ENCODE measurements at places on chromosomes 4 and X.

DNA sequence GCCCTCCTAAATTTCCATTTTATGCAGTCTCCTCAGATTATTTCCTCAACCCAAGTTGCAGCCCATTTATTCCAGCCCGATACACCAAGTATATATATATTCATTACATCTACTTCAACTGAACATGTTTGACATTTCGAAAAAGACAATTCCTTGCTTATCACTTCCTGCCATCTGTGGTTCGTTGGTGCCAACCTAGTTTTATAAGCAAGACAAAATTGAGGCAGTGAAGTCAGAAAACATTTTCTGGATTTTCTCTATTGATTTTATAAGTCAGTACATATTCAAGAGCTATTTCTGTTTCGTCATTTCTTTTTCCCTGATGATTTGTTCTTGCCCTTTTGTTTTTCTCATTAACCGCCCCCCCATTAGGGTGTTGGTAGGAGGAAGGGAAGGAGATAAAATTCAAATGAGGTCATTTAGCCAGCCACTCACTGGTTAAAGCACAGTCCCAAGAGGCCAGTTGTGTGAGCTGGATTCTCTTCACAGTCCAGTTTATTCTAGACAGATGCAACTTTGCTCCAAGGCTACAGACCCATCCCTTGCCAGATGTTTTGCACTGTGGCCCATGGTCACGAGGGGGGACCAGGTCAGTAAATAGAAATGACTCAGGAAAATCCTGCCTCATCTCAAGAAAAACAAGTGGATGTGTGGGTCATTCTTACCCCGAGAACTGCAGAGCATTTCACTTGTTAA is 20.3 kb upstream of the VEGFD start:
- DNase-seq = no peak

GRCh38 chrX:139156356-139156755 is 374.2 kb upstream of the F9 start:
- no peak for DNase-seq

DNA sequence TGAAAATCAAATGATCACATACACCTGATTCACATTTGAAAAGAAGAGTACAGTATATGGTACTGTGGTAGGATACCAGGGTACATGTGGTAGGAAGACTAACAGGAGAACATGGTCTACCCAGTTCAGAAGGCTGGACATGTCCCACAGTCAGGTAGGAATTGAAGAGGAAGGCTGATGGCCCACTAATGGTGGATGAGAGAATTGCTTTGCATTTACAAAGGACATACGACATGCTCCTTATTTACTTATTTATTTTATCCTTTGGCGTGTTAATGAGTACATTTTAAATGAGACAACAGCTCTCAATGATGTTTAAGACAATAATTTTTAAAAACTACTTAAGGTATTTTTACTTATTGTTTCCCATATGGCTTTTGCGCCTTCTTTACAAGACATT is 106.7 kb upstream of the BMP2K start:
- no peak for DNase-seq

DNA sequence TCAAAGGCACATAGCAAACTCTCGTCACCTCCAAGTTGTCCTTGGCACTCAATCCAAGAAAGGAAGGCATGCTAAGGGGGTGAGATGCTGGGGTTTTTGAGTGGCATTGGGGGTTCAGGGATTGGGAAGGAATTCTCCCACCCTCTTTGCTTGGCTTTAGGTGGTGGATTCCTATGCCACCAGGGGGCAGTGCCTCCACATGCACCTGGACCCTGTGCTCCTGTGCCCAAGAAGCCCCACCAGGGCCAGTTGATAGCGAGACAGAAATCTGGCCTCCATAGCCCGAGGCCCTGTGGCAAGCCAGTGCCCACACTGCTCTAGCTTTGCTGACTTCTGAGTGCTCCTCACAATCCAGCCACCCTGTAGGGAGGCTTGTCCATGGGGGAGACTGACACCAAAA is 2.0 kb upstream of the FATE1 start:
- no peak for DNase-seq

- no peak for DNase-seq
These were observed 247.9 kb downstream of the ARHGAP24 start for GRCh38 chr4:85722807-85723206.

- DNase-seq = no peak
These were observed 50.6 kb downstream of the SCFD2 start for GRCh38 chr4:53315300-53315699.

DNA sequence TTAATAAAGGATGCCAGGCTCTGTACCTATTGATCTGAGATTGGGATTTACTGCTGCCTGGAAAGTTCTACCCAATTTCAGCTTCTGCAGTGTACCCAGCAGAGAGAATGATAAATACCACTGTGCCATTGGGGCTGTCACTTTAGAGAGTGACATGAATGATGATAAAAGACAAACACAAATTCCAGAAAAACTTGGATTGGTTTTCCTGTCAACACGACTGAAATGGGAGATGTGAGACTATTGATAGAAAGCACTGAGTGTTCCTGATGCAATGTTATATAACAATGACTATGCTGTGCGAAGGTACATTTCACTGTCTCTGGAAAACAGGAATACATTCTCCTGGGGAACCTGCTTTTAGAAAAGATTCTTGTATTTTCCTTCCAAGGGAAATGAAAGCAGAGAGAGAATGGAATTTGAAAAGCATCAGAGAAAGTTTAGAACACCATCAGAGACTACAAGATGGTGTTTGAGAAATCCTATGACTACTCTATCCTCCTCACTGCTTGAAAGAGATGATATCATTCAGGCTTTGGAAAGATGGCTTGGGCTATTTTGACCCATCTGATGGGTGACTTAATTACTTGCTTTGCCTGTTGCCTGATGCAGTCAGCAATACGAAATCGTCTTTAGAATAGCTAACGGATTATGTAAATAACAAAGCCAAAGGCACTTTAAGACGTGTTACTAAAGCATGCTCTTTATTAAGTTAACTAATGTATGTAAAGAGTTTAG is 49.7 kb downstream of the MID1IP1 start:
- DNase-seq = no peak

DNA sequence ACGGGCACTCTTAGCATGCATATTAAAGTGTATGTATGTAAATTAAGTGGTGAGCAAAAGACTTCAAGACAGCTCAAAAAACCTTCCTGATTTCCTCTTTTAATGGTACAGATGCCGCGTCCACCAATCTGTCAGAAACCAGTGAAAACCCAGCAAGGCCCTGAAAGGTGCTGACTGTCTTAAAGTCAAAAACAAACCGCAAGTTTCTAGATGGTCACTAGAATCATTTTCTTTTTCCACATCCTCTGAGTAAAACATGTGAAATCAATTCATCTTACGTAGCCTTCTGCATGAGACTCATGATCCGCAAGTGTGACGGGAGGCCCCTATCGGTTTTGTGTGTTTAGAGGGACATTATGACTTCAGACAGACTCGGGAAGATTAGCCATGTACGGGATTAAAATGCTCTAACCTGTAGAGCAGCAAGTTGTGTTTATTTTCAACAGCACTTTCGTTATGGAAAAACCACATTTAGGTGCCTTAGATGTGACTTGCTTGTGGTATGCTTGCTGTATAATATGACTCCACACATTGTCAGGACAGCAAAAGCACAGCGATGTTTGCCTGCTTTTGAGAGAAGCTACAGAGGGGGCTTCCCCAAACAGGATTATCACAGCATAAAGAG is 88.2 kb upstream of the STS start:
- no peak for DNase-seq
